Stimulated activated CD4-positive, alpha-beta T cell treated with anti-CD3 and anti-CD28 coated beads, Interleukin-1b, Interleukin-23, amount 100 ng/mL, for 4 hours (primary cell): ENCODE measurements at places on chromosomes 1 and 21.

DNA sequence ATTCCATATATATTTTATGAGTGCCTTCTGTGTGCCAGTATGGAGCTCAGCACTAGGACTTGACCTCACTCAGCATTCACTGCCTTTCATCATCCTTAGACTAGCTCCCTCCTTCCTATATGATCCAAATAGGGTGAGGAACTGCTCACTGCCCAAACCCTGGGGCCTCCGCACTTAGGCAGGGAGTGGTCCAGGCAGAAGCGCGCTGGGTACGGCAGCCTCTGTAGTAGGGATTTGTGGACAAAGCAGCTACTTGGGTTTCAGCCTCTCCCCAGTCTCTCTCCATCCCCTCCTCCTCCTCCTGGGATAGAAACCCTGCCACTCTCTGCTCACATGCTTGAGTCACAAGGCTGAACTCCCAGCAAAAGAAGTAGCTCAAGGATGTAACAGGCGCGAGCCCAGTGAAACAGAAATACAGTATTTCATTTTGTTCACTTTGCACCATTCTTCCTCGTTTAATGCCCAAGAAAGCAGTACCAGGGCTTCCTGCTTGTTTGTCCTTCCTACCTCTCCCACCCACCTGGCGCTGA is 32.9 kb downstream of the PLEKHA6 start:
- no peak for DNase-seq

DNA sequence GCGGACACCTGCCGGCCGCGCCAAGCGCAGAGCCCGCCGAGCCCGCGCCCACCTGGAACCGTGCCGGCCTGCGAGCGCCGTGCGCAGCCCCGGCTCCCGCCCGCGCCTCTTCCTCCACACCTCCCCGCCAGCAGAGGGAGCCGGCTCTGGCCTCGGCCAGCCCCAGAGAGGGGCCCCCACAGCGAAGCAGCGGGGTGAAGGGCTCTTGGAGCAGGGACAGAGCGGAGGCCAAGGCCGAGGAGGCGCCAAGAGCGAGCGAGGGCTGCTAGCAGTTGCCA is 50.1 kb upstream of the KRTAP19-8 start:
- DNase-seq, result no peak

- no peak for DNase-seq
Measured at GRCh38 chr1:234907940-234908405, 220.7 kb downstream of the TOMM20 start.

DNA sequence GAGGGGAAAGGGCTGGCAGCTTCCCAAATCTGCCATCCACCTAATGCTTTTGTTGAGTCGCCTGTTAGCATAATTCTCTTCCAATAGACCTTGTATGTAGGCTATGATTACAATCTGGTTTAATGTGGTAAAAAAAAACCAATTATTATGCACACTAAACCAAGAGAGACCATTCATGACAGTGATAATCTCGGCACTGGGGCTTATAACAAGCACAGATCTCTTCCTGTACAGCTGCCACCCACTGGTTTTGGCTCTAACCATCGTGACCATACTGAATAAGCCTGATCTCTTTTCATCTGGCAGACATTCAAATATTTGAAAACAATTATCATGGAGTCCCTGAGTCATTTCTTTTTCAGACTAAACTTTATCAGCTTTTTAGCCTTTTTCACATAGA is 12.0 kb upstream of the SYT14 start:
- DNase-seq, result no peak

- DNase-seq, result no peak
Measured at GRCh38 chr1:221239181-221239580, 359.9 kb downstream of the HLX start.

- DNase-seq, result no peak
Measured at GRCh38 chr1:228443395-228443794, 26.7 kb upstream of the TRIM17 start.

DNA sequence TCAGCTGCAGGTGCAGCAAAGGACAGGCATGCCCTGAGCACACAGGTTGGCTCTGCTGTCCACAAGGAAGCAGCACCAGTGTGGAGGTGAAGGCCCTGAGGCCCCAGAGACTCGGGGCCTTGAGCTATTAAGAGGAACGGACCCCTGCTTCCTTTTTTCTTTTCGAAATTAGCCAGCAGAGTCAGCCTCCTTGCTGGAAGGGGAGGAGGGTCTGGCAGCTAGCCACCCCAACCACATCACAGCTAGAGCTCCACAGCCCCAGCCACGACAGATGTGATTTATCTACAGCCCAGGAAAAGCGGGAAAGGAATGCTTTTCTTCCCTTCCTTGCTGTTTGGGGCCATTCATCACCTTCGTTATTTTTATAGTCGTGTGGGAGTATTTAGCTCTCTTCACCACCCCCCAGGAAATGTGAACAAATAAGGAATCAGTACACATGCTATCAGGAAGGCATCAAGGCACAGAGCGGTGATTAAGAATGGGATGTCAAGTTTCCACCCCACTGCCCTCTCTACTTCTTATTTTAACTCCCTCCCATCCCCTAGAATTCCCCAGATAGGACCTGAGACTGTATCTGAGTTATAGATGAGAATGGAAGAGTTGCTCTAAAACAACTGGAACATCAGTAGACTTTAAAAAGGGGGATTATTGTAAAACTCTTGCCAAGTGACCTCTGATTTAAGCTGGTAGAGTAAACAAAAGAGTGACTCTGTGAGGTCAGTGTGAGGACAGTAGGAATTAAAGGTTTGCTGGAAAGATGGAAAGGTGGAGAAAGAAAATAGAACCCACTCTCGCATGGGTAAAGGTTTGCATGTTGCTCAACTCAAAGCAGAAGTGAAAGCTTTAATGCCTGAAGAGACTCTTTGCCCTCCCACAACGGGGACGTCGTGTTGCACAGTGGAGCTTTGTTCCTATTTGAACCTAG is 224.7 kb upstream of the GJB5 start:
- no peak for DNase-seq

DNA sequence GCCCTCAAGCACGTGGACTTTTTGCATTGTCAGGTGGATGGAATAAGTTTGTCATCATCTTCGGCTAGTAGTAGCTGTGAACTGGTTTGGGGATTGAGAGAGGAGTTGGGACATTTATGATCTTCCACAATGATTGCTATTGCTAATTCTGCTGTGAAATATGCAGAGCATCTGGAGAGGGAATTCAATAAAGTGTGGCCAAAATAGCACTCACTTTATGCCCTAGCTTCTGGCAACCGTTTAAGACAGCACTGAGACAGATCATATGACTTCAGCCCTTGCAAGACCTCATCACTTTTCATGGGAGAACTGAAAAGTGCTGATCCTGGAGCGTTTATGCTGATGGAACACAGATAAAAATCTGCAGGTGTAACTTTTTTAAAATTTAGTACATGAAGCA is 360.8 kb downstream of the GPATCH2 start:
- DNase-seq, result no peak

DNA sequence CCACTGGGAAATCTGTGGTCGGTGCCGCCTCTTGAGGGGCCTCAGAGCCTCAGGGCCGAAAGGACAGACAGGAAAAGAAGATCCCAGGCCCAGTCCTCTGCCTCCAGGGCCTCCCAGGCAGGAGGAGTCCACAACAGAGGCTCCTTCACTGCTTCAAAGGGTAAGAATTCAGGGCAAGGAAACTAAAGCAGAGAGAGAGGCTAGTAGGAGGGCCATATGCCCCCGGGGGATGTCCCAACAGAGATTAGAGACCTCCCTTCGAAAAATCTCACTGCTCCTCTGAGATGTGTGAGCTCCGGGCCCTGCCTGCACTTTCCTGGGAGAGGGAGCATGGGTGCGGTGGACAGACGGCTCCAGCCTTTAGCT is 465.9 kb downstream of the NPHP4 start:
- DNase-seq, result no peak
